Amniotic epithelial cell (primary cell): ENCODE measurements at places on chromosomes 7 and 10.
A peak's percentile ranks its signal among the peaks of the same experiment; 100 is the strongest.

DNA sequence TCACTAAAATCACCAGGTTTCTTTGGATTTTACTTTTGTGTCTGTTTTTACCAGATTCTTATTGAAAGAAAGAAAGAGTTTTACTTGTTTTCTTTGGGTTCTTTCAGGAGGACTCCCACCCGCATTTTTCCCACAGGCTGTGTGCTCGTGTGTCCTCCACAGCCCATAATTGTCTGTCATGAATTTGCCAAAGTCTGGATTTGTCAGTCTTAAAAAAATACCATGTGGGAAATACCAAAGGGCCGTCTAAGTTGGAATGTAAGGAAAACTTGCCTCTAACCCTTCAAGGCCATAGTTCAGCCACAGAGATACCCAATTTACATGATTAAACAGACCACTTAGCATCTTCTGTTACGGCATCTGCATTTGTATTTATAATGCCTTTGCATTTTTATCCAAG is 41.3 kb upstream of the INHBA start:
- peak; percentile 19 for DNase-seq

DNA sequence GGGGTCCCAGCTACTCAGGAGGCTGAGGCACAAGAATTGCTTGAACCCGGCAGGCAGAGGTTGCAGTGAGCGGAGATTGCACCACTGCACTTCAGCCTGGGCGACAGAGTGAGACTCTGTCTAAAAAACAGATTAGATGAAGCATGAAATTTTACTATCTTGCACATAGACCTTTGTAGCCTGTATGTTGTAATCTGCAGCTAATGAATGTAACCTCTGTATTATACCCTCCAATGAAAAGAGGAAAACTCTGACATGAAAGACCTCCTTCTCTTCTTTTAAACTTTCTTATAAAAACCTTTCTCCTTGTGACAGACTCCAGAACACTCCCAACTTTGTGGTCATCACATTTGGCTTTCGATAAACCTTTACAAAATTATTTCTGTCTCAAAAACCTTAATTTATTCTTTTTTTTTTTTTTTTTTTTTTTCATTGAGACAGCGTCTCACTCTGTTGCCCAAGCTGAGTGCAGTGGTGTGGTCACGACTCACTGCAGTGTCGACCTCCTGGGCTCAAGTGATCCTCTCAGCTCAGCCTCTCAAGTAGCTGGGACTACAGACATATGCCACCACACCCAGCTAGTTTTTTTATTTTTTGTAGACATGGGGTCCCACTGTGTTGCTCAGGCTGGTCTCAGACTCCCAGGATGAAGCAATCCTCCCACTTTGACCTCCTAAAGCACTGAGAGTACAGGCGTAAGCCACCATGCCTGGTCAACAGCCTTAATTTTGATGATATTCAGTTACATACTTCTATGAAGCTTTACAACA is 97.4 kb downstream of the SVOPL start:
- DNase-seq: peak; percentile 34

DNA sequence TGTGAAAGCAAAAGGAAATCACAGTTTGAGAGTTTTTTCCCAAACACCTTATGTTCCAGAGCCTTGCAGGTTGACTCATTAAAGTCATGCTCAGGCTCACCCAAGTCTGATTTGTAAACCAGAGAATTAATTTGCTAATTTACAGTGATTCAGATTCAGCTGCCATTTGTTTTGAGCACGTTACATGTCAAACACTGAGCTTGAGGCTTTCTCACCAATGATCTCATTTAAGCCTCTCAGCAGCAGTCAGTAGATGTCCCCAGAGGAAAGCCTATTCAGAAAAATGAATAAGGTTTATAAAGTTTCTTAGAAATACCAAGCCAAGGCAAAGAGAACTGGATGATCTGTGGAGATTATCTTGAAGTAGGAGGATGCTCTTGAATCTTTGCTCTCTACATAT is 420.4 kb downstream of the HTR7 start:
- peak; percentile 55 for DNase-seq

DNA sequence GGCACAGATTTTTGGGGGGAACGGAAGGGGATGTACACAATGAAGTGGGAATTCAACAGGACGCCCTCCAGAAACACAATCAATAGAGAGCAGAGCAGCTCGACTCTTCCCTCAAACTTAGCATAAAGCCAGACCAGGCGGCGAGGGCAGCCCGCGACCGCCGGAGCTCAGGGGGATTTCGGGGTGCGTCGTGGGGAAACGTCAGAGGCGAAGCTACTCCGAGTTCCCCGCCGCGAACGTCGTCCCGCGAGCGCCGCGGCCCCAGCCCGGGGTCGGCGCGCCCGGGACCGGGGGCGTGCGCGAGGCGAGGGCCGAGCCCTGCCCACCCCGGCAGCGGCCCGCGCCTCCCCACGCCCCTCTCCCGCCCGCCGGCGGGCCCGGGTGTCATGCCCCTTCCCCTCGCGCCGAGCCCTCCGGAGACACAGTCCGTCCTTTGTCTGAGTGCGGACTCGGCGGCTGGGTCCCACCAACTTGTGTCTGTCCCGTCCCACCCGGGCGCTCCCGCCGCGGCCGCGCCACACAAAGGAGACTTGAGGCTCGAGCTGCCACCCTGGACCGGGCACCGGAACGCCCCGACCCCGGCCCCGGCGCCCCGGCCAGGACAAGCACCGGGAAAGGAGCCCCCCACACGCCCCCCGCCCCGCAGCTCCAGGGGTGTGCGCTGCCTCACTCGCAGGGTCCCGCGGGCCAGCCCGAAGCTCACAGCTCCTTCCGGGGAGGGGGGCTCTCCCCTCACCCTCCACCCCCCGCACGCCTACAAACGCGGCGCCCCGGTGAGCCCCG is 634 bp downstream of the EZH2 start:
- DNase-seq: no peak

DNA sequence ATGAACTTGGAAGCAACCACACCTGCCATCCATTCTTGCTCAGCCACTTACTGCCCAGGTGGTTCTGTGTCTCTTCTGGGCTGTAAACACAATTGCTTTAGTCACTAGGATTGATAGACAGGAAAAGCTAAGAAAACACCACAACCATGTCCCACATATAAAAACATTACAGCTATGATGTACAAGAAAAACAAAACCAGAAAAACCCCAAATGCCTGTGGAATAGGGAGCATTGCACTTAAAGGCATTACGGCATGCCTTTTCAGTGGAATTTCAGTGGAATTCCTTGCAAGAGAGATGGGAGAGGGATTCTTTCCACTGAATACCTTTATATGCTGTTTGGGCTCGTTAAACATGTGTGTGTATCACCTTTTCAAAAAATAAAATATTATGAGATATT is 44.2 kb upstream of the GPR26 start:
- no peak for DNase-seq

DNA sequence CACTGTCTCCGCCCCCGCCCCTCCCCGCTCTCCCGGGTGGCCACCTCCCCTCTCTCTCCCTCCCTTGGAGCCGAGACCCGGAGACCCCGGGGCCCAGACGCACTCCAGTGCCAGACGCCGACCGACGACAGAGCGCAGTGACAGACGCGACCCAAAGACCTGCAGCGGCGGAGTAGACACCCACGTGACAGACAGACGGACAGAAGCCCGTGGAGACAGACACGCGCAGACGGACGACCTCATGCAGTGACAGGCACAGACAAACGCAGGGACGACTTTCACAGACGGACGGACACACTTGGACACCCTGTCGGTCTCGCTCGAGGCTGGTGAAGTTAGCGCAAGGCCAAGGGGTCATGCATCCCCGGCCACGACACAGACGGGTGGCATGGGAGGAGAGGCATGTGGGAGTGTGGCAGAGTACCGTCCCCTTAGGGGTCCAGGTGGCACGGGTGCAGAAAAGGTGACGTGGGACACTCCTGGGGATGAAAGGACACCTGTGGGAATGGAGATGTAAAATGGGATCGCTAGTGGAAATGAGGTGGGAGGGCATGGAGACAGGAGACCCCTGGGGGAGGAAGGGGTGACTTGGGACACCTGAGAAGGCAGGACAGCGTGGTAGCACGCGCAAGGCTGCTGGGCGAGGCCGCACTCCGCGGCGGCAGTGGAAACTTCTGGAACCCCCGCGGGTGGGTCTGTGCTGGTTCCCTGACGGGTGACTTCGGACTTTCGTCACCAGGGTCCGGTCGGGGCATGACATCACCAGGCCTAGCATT is 456 bp upstream of the ACHE start:
- DNase-seq: no peak

DNA sequence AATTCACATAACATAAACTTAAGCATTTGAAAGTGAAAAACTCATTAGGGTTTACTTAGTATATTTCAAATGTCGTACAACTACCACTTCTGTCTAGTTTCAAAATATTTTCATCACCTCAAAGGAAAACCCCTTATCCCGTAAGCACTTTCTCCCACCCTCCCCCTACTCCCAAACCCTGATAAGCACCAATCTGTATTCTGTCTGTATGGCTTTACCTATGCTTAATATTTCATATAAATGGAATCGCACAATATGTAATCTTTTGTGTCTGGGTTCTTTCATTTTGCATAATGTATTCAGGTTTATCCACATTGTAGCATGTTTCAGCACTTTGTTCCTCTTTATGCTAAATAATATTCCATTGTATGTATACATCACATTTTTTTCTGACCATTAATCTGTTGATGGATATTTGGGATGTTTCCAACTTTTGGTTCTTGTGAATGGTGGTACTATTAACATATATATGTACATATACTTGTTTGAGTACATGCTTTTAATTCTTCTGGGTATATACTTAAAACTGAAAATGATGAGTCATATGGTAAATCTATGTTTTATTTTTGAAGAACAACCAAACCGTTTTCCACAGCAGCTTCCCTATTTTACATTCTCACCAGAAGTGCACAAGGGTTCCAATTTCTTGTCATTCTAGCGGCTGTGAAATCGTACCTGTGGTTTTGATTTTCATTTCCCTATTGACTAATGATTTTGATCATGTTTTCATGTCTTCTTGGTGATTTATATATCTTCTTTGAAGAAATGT is 6.2 kb upstream of the STARD3NL start:
- DNase-seq: no peak

DNA sequence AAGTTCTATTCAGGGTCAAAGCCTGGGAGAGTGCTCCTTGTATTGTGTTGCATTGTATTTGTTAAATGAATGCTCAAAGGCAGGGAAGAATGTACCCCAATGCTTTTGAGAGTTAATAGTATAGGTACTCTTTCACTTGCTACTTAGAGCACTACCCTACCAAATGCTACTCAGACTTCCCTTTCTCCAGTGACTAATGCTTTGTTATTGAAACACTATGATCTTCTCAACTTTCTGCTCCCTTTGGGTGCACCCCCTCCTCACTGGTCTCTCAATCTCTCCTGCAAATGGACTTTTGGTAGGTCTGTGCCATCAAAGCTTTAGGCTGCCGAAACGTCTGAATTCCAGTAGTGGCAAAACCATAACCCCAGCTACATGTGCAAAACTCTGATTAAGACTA is 177.7 kb upstream of the AHR start:
- DNase-seq: no peak

GRCh38 chr7:7953806-7954205 is 14.8 kb upstream of the GLCCI1 start:
- DNase-seq: no peak

- no peak for DNase-seq
Observed at GRCh38 chr7:17593819-17594419, 295.5 kb downstream of the AHR start.

GRCh38 chr7:1749864-1750466 is 79.9 kb downstream of the ELFN1 start:
- no peak for DNase-seq

DNA sequence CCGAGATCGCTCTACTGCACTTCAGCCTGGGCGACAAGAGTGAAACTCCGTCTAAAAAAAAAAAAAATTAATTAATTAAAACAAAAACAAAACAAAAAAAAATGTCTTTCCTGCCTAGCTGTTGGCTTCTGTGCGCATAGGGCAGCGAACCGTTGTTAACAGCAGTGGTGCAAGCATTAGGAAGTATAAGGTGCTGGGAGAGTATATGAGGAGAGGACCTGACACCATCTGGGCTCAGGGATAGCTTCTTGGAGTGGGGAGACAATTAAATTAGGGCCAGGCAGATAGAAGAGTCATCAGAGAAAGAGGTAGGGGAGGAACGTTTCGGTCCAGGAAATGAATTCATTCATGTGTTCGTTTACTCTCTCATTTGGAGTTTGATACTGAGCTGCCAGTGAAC is 46.2 kb upstream of the EZH2 start:
- DNase-seq: no peak

GRCh38 chr7:80392229-80393169 is 119.4 kb downstream of the GNAT3 start:
- peak; percentile 58 for DNase-seq

DNA sequence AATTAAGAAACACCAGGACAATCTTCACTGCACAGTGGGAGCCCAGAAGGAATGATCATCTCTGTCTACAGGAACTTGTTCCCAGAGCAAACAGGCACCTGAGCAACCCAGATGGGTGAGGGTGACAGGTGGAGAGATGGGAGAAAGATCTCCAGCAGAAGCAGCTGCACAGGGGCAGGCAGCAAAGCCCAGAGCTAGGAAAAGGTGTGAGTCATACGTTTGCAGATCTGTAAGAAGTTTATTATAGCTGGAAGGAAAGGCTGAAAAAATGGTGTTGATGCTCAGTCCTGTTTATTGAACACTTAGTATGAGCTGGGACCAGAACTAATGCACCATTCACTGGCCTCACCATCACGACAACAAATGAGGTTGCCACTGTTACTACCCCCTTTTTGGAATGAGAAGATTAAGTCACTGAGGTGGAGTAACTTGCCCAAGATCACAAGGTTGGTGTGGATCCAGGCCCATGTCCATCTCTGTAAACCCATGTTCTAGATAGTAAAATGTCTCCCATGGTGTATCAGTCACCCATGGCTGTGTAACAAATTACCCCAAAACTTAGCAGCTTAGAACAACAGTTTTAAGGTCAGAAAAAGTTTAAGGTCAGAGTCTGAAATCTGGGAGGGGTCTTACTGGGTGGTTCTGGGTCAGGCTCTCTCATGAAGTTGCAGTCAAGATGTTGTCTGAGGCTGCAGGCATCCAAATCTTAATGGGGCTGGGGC is 506.9 kb downstream of the RPS24 start:
- DNase-seq: no peak

DNA sequence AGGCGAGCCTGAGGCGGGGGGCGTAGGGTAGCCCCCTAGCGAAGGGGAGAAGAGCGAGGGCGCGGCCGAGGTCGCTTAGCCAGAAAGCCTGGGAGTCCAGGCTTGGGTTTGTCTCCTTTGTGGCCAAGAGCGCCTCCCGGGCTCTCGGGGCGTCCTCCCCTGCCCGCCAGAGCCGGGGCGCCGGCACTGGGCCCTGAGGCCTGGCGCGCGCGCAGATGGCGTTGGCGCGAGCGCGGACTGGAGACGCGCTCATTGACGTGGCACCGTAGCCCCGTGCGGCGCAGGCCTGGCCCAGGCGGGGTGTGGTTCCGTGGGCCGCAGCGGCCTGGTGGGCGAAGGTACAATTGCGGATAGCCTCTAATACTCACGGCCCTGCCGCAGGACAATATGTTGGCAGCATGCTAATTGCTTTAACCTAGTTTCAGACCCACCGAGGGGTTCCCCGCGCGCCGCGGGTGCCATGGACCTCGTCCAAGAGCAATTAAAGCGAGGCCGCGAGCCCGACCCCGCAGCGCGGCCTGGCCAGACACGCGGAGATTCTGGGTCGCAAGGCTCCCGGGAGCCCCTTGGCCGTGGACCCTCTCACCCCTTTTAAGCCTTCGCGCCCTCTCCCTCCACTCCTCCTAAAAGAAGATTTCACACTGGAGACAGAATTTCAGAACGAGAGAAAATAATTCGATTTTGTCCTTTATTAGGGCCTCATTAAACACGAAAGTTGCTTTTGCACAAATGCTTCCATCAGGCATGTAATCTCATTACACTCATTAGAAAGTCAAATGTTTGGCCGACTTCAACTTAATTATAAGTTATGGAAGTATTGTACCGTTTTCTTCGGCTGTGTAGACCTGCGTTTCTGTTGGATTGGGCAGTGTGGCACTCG is 3.1 kb downstream of the PTF1A start:
- DNase-seq: no peak

- no peak for DNase-seq
Observed at GRCh38 chr7:38102507-38102906, 75.5 kb upstream of the STARD3NL start.
